Activated CD4-positive, alpha-beta memory T cell treated with anti-CD3 and anti-CD28 coated beads, Interleukin-2, amount 10 ng/mL, durations not matched to agents 7 days and 5 days (primary cell): ENCODE measurements at places on chromosomes 4 and X. TPM values are rescaled to one million over a fixed set of nuclear protein-coding genes. Genes with fewer than 3 reads are reported as not detected.
A peak's percentile ranks its signal among the peaks of the same experiment; 100 is the strongest.

- no peak for DNase-seq
Measured at GRCh38 chr4:11149612-11150259, 279.0 kb downstream of the HS3ST1 start.

DNA sequence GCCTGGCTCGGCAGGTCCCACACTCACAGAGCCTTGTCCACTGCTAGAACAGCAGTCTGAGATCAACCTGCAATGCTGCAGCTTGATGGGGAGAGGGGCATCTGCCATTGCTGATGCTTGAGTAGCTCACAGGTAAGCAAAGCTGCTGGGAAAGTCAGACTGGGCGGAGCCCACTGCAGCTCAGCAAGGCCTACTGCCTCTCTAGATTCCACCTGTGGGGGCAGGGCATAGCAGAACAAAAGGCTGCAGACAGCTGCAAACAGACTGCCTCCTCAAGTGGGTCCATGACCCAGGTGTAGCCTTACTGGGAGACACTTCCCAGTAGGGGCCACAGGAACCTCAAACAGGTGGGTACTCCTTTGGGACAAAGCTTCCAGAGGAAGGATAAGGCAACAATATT, 110.6 kb upstream of the ADAMTS3 start:
- DNase-seq = no peak

GRCh38 chr4:173834151-173834550, 304.1 kb upstream of the HAND2 start:
- DNase-seq = no peak

DNA sequence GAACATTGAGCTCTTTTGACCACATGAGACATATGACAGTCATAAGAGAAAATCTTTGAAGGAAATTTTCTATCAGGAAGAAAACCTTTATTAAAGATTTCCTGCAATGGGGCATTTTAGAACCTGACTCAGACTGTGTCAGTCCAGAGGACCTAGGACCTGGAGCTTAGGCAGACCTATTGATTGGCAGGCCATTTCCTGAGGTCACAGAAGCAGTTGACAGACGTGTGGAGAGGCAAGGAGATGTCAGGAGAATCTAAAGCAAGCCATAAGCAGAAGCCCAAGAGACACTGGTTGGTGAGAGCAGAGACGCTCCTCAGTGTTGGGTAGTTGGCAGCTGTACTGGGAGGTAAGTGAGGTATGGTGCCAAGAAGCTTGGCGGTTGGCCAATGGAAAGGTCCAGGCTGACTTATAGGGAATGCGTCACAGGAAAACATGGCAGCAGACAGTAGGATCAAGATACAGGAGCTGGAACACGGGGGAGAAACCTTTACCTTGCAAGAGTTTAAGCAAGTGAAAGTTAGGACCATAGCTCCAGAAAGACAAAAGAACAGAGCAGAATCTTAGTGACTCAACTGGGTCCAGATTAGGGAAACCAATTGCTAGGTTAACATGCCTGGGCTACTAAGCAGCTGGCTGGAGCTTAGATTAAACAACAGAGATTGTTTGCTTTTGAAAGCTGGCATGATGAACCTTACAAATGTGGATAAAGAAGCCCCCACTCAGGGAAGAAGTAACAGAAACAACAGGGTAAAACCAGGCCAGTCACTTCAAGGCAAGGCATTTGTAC, 18.6 kb downstream of the PALLD start:
- no peak for DNase-seq

- no peak for DNase-seq
Measured at GRCh38 chr4:174973336-174973735, 55.2 kb downstream of the ADAM29 start.

DNA sequence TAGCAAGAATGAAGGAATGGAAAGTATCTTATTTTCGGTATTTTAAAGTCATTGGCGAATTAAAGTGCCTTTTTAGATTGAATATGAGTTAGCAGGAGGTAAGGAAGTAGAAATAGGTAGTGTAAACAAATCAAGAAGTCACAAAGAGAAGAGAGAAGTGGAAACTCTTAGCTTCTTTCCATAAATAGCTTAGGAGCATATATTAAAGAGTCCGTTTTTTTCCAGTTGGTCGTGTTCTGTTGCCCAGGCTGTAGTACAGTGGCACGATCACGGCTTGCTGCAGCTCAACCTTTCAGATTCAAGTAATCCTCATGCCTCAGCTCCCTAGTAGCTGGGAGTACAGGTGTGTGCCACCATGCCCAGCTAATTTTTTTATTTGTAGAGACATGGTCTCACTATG, 56.4 kb downstream of the UBE2K start:
- DNase-seq = no peak

- DNase-seq = no peak
Measured at GRCh38 chrX:48720577-48721250, 24.2 kb downstream of the SUV39H1 start.

DNA sequence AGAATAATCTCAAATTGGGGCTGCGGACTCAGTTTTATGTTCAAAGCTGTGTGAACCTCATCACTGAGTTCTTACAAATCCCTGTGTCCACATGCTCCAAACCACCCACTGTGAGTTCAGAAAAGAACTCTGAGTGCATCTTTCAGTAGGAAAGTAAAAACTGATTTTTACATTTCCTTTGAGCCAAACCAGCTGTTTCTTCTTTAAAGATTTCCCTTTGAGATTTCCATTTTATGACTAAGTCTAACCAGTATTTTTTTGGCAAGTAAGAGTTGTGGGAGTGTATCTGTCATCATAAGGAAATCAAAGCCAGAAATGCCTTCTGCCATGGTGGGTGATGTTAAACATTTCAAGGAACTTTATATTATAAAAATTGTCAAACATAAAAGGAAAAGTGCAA, 100.0 kb downstream of the TET2 start:
- no peak for DNase-seq

DNA sequence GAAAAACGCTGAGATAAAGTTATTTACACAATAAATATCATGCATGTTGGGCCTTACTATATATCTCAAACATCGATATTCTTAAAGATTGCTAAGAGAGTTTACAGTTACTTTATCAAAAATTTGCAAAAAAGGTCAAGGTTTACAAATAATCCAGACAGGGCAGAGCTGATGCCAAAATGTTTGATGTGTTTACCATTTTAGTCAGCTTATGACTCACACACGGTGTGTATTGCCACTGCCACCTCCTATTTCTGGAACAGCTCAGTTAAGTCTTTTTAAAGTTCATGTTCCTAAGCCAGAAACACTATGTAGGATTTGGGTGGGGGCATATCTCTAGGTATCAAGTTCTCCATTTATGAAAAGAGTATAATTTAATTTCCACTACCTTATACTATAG, 580.6 kb downstream of the INPP4B start:
- DNase-seq = no peak

DNA sequence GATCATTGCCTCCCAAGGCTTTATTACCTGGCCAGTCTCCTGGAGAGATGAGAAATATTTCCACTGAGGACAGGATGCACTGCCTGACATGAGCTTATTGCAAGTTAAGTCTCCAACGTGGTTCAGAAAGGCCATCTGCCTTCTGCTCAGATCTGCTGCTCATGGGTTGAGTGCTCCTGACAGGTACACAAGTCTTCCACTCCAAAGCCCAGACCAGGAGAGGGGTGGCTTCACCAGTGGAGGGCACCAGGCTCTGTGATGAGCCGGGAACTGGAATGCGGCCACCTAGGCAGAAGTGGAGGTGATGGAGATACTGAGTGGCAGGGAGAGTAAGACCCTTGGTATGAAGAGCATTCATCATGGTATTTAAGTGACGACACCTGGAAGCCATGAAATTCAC, 79.5 kb upstream of the IRF2 start:
- DNase-seq = no peak

GRCh38 chr4:142065086-142065647, 428.8 kb downstream of the IL15 start:
- no peak for DNase-seq

DNA sequence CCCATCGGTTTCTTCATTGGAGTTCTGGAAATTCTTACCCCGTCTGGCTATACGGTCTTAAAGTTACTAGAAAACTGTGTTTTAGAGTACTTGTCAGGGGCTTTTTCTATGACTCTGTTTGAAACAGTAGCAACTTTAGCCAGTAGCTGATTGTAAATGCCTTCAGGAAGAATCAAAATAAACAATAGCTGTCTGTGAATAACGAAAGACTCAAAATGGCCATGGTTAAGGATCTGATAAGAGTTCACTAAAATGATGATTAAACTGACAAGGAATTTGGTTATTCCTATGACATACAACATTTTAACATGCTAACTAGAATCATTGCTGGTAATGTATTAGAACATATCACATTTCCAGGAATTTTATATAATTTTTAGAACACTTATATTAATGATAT, 191.0 kb downstream of the EVC2 start:
- DNase-seq = no peak

DNA sequence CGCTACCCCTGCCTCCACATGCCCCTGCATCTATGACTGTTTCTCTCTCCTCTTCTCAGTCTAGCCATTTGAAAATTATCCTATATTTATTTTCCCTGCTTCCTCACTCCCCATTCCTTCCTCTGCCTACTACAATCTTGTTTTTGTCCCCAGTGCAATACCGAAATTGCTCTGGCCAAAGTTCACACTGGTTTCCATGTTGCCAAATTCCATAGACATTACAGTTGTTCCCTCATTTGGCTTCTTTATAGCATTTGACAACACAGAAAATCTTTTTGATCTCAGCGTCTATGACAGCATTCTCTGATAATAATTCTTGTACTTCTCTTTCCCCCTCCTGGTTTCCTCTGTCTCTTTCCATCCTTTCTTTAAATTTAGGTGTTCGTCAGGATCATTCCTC, 99.4 kb downstream of the GPR82 start:
- no peak for DNase-seq

GRCh38 chr4:113762186-113763028, 869 bp upstream of the CAMK2D start:
- peak; percentile 99 for DNase-seq

DNA sequence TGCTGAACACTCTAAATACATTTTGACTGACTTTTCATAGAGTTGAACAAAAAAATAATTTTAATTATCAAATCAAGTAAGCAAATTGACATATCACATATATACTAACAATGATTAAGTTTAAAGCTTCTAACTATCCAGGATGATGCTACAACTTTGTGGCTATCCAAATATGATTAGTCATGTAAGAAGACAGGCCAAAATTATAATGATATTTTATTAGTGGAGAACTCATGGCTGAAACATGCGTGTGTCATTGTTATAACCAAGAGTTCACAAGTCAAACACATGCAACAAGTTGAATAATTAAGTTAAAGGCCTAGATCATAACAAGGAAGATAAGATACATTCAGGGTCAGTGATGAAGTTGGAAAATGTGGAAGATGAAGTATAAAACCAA, 346.8 kb downstream of the FSTL5 start:
- DNase-seq = no peak

- DNase-seq = no peak
Measured at GRCh38 chr4:62717154-62717553, 1517.0 kb downstream of the ADGRL3 start.

DNA sequence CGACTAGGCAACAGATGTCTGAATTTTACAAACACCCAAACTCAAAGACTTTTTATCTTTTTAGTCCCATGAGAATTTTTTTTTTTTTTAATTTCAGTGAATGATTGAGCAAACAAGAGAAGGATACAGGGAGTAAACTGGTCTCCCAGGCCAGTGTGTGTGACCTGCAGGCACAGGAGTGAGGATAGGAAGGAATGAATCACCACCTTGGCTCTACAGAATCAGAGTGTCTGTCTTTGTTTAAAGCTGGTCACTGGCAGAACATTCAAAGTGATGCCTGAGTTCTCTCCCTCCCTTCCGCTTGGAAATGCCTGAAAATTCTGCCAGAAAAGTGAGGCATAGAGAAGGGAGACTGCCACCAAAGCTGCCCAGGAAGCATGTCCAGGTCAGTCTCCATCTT, 69.5 kb downstream of the PARM1 start:
- no peak for DNase-seq

DNA sequence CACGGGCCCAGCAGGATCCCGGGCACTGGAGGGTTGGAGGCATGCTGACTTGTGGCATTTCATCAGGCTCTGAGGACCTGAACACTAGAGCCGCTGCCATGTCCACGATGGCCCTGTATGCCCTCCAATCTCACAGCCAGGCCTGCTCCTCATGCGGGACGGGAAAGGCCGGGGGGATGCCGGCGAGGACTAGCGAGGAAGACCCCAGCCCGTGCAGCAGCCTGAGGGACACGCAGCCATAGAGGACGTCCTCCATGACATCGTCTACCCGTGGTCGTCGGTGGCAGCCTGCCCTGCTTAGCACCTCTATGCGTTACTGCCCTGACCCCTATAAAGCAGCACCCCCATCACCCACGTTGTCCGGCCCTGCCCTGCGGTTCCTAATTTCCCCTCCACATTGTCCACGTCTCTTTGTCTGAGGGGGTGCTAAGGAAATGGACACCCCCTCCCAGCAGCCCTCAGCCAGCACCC, 32.6 kb downstream of the HMX1 start:
- DNase-seq = no peak

GRCh38 chr4:3233391-3234071, 15.4 kb upstream of the MSANTD1 start:
- DNase-seq = no peak

DNA sequence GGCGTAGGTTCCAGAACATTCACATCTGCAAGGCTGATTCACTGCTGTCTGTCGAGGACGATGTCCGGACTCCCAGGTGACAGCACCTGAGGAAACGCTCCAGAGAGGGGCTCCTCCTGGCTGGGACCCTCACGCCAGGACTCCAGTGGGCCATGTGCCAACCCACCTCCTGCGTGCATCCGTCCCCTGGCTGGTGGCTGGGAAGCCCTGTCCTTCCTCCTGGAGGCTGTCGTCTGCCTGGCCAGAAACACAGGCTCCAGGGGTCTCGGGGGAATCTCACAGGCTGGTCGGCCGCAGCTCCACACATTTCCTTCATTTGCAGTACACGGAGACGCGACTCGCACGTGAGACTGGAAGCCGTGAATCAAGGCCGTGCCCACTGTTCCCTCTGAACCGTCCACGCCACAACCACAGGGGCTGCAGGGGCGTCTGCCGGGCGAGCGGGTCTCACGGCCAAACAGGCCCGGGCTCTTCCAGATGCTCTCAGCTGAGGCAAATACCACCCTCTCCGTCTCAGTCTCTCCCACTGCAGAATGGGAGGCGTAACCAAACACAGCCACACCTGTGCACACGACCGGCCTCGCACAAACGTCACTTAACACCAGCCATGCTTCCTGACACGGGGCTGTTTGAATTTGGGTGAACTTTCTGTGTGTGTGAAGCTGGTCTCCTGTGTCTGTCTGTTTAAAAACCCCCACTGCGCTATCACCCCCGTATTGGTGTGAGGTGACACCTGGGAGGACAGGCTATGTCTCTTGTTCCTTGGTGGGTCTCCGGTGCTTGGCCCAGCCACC, 38.7 kb upstream of the MXD4 start:
- DNase-seq = peak; percentile 12

GRCh38 chrX:150365990-150366911, 3.1 kb downstream of the MAMLD1 start:
- DNase-seq = no peak

ARHGEF38 gene
- not detected for total RNA-seq

TLR3 gene
- total RNA-seq = 3.3 TPM

PRDM8 gene
- 18.9 TPM for total RNA-seq

PAGE1 gene
- total RNA-seq = not detected

CDX4 gene
- total RNA-seq = not detected

UGT2A1 gene
- total RNA-seq = not detected

NSG1 gene
- total RNA-seq = 7.7 TPM

CXXC4 gene
- not detected for total RNA-seq

FRG2 gene
- not detected for total RNA-seq
